Nasal cavity respiratory epithelium epithelial cell of viscerocranial mucosa (primary cell): ENCODE measurements at places on chromosomes 4 and X. TPM values are rescaled to one million over a fixed set of nuclear protein-coding genes. Genes with fewer than 3 reads are reported as not detected.

CA5B gene
- 5.6 and 6.8 TPM in 2 replicates for total RNA-seq

TSPAN7 gene
- total RNA-seq = 0.64 and 0.68 TPM in 2 replicates

RBMXL3 gene
- not detected in 2 replicates for total RNA-seq

RTL9 gene
- total RNA-seq = under 0.01 and 0.07 TPM in 2 replicates
